ENCODE measurements at places on chromosomes 11 and 22.

GRCh38 chr11:68350759-68351449 lies 38.5 kb downstream of the LRP5 start:
- no peak for DNase-seq

DNA sequence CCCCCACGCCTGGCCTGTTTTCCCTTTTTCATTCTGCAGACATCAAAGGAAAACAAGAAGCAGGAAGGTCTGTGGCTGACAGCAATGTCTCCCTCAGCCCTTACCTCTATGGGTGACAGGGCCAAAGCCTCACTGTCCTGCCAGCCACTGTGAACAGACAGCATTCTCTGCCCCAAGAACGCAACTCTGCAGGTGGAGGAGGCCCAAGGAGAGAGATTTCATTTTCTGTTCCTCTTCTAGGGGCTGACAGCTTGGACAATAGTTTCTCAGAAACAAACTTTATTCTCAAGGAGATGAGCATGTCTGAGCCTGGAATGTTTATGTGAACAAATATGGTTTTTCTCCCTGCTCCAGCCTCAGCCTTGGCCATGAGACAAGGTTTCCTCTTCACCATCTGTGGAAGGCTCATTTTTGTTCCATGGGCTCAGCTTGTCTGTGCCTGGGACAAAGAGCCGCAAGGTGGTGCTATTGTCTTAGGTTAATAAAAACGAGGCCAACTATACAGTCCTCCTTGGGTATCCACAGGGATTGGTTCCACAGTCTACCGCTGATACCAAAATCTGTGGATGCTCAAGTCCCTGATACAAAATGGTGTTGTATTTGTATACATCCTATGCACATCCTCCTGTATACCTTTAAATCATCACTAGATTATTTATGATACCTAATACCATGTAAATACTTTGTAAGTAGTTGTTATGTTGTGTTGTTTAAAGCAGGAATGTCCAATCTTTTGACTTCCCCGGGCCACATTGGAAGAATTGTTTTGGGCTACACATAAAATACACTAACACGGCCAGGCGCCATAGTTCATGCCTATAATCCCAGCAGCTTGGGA lies 5.8 kb downstream of the PIWIL3 start:
- peak; percentile 59 for DNase-seq

- DNase-seq: no peak
These were observed 15.5 kb upstream of the C1QTNF4 start for GRCh38 chr11:47609675-47610074.

DNA sequence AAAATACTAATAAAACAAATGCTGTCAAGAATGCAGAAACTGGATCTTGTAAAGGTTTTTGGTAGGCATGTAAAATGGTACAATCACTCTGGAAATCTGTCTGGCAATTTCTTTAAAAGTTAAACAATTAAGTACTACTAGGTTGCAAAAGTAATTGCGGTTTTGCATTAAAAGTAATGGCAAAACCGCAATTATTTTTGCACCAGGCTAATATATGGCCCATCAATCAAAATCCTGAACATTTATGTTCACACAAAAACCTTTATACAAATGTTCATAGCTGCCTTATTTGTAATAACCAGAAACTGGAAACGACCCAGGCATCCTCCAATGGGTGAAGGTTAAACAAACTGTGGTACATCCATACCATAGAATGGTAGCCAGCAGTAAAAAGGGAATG lies 24.6 kb upstream of the ZDHHC13 start:
- no peak for DNase-seq

DNA sequence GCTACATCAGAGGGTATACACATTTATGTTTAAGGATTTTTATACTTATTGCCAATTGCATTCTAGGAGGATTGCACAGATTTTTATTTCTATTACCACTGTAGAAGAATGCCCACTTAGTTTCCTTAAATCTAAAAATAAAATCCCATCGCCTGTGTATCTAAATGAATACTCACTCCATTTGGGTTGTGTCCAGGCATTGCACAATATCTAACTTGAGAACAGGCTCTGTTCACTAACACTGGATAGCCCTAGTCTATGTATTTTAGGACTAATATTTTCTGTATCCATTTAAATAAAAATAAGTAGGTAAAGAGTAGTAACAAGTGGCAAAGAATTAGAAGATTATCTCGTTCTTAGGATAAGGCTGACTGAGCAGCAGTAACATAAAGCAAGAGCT lies 4.1 kb downstream of the C11orf52 start:
- no peak for DNase-seq

- no peak for DNase-seq
These were observed 82.5 kb downstream of the ARL14EP start for GRCh38 chr11:30405385-30405784.

DNA sequence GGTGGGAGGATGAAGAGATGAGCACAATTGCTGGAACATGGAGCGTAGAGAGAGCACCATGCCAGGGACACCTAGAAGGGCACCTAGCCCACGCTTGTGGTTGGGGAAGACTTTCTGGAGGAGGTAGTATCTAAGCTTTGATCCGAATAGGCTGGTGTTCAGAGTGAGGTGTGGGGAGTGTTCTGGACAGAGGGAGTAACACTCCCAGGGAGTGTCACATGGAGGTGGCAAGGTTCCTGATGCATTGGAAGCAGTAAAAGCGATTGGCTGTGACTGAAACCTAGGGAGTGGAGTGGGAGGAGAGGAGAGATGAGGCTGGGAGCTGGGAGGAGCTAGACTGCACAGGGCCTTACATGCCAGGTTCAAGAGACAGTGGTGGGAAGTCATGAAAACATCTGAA lies 188.0 kb upstream of the NCAM1 start:
- peak; percentile 73 for DNase-seq

DNA sequence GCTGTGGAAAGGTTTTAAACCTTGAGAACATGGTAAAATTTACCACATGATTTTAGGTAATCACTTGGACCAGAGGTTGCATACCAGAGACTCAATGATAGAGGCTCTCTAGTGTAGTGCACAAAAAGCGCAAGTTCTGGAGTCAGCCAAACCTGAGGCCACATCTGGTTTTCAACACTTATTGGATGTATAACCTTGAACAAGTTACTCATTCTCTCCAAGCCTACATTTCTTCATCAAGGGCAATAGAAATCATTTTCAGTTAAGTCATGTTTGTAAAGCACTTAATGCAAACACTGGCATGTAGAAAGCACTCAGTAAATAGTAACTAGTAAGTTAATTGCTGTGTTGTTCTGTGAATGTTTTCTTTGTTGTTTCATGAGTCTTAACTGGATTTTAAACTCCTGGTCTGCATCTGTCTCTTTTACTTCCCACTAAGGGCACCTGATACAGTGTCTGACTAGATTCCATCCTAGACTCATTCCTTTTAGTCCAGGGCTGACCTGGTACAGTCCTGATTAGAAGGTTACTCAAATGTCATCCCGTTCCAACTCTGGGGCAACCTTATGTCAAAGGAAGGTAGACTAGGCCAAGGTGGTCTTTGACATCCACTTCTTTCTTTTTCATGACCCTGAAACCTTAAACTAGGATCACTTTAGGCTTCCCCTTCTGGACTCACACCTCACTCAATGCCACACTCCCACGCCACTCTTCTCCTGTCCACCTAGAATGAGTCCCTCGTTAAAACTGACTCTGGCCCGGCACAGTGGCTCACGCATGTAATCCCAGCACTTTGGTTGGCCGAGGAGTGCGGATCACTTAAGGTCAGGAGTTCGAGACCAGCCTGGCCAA lies 34.5 kb upstream of the EED start:
- DNase-seq: no peak

DNA sequence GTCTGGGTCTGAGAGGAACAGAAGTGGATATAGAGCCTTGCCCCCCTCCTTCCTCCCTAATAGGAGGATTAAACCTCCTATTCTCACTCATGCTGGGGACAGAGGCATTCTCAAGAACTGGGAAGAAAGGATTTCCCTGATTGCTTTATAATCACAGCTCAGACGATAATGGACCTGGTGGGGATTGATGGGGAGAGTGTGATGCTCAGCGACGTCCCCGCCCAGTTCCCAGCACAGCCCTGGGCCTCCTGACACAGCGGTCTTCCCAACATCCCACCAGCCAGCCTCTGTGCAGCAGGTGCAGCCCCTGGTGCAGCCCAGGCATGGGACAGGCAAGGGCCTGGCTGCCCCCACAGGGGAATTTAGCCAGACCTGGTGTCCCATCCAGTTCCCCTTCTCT lies 28.4 kb downstream of the TRIM29 start:
- no peak for DNase-seq

GRCh38 chr11:42857344-42857743 lies 454.5 kb upstream of the API5 start:
- DNase-seq: no peak

GRCh38 chr11:91800208-91800914 lies 424.3 kb upstream of the FAT3 start:
- DNase-seq: no peak

GRCh38 chr11:8370812-8371515 lies 107.3 kb upstream of the LMO1 start:
- DNase-seq: no peak

DNA sequence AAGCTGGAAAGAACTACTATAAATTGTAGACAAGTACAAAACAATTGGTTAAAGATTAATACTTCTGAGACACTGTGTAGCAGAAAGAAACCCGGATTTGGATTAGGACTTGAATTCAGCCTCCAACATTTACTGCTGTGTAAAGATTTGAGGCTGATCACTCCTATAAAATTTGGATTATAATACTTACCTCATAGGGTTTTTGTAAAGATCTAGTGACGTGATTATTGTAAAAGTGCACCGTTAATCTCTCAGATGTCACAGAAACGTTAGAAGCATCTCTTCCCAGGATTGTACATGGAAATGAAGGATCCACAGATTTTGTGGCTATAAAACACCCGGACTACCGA lies 323 bp upstream of the HIKESHI start:
- DNase-seq: no peak

DNA sequence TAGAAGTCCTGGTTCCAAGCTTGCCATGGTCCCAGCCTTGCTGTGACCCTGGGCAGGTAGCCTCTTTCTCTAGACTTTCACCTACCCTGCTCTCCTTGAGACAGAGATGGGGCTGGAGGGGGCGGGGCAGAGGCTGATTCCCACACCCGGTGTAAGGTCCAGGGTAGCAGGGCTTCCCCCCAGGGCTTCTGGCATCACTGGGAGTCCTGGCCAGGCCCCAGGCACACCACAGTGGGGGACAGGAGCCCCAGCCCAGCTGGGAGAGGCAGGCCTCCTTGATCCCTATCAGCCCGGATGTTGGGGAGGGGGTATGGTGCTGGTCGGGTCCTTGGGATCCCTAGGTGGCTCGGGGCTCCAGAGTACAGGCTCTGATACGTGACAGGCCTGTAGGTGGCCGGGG lies 1.7 kb upstream of the NUDT8 start:
- no peak for DNase-seq

DNA sequence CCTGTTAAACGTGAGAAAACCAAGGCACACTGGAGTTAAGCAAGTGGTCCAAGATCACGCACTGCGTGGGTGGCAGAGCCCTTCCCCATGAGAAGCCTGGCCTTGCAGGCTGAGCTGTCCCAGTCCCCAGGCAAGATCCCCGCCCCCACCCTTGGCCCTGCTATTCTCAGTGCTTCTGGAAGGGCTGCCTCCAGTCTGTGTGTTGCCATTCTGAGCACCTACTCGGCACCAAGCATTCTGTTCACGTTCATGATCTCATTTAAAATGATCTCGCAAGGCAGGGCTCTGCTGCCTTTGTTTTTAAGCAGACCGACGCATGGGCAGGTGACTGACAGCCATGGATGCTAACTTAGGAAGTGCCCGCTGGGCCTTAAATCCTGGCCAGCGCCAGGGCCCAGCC lies 62.8 kb downstream of the PHF21B start:
- peak; percentile 44 for DNase-seq

- no peak for DNase-seq
These were observed 28.3 kb downstream of the SLC1A2 start for GRCh38 chr11:35390737-35391682.
